ENCODE measurements at places on chromosomes 11 and 22.

GRCh38 chr22:28544431-28544868 is 135.2 kb downstream of the TTC28 start:
- no peak for DNase-seq

- DNase-seq = no peak
These were observed 60.2 kb downstream of the PDE2A start for GRCh38 chr11:72613977-72614376.

DNA sequence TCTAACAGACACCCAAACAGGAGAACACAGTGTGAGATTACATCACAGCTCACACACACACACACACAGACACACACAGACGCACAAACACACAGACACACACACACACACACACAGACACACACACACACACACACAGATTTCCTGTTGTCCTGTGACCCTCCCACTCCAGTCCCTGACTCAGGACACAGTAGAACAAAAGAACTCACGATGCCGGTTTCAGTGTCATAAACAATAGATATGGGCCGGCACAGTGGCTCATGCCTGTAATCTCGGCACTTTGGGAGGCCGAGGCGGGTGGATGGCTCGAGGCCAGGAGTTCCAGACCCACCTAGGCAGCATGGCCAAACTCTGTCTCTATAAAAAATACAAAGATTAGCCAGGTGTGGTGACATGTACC is 13.8 kb upstream of the KAT5 start:
- DNase-seq = no peak

- DNase-seq = no peak
These were observed 14.3 kb downstream of the PACSIN2 start for GRCh38 chr22:43000441-43001175.

DNA sequence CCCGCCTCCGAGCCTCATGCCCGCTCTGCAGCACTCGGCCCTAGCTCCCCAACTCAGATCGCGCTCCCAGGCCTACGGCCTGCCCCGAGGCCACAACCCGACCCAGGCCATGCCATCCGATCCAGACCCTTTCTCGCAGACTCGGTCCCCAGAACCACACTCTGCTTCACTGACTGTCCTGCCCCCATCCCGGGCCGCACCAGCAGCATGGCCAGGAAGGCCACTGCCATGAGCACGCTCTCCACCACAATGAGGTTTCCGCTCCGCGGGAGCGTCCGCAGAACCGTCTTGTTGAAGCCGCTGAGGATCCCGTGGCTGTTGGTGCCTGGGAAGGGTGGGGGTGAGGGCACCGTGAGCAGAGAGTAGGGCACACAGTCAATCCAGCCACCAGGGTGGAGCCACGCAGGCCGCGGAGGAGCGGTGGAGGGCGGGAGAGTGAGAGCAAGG is 6.4 kb downstream of the UNC93B1 start:
- DNase-seq = peak; percentile 25

GRCh38 chr11:33434294-33434693 is 177.1 kb downstream of the HIPK3 start:
- DNase-seq = no peak

GRCh38 chr11:78419327-78419726 is 1.7 kb upstream of the GAB2 start:
- peak; percentile 94 for DNase-seq

DNA sequence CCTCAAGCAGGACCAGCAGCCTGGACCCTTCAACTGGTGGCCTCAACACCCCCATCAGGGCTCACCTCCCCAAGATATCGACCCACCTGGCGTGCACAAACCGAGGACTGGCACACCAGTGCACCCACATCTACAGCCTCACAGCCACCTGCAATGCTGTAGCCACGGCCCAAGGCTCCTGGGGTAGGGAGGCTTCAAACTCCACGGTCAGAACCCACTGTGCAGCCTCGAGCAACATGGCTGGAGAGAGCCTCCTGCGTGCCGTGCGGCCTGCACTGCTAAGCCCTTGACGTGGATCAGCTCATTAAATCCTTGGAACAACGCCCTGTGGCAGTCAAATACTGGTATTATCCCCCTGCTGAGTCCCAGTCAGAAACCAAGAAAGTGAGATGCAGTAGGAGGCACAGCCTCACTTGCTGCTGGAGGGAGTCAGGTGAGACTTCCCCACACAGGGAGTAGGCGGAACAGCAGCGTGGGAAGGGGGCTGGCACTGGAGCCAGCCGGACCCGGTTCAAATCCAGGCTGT is 4.6 kb downstream of the CARD10 start:
- peak; percentile 49 for DNase-seq

DNA sequence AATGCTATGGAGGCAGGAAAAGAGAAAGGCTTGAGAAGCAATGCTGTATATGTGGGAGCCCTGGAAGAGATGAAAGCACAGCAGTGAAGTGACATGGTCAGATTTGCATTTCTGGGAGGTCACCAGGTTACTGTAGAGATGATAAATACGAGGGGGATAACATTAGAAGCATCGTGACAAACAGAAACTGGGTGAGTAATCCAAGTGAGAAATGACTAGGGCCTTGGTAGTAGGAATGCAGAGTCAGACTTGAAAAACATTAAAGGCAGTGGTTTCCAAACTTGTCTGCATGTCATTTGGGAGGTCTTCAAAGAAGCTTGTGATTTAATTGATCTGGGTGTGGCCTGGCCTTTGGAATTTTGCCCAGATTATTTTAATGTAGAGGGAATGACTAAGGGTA is 43.9 kb downstream of the CCDC34 start:
- peak; percentile 66 for DNase-seq

DNA sequence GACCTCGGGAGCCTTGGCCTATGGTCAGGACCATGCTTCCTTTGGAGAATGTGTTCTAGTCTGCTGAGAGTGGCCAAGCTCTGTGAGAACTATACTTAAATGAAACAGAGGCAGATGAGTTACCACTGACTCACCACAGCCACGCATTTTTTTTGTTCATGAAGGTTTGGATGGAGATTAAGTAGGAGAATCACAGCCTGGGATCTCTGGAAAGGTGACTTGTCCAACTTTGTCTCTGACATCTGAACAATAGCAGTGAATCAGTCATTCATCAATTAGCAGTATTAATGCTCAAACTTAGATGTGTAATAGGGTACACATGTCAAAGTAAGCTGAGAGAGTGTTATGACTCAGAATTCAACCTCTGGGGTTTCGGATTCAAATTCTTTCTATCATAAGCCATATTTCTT is 100.7 kb upstream of the ANO3 start:
- peak; percentile 75 for DNase-seq

- no peak for DNase-seq
These were observed 545.2 kb upstream of the CADM1 start for GRCh38 chr11:116049383-116049782.

DNA sequence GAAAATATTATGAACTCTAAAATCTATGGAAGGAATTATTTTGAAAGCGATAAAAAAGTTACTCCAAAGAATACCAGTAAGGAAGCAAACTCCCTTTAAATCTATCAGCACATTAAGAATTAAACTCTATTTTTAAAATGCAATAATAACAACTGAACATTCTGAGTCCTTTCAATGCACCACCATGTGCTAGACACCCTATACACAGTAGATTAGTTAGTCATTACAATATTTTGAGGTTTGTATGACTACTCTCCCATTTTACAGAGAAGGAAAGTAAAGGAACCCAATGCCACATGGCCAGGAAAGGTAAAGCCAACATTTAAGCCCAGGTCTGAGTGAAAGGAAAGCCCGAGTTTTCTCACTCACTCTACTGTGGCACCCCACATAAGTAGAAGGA is 17.7 kb downstream of the JAML start:
- no peak for DNase-seq

- peak; percentile 38 for DNase-seq
These were observed 406.8 kb downstream of the SHANK2 start for GRCh38 chr11:70845591-70846041.

DNA sequence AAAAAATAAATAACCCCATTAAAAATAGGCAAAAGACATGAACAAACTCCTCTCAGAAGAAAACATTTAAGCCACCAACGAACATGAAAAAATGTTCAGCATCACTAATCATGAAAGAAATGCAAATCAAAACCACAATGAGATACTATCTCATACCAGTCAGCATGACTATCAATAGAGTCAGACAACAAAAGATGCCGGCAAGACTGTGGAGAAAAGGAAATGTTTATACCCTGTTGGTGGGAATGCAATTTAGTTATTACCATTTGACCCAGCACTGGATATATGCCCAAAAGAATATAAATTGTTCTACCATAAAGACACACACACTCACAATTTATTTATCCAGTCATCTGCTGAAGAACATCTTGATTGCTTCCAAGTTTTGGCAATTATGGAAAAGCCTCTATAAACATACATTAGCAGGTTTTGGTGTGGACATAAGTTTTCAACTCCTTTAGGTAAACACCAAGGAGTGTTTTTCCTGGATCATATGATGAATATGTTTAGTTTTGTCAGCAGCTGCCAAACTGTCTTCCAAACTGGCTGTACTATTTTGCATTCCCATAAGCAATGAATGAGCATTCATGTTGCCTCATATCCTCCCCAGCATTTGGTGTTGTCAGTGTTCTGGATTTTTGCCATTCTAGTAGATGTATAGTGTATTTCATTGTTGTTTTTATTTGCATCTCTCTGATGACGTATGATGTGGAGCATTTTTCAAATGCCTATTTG is 28.0 kb downstream of the OR8D1 start:
- no peak for DNase-seq

GRCh38 chr22:43240614-43241013 is 53.7 kb upstream of the TTLL12 start:
- no peak for DNase-seq

DNA sequence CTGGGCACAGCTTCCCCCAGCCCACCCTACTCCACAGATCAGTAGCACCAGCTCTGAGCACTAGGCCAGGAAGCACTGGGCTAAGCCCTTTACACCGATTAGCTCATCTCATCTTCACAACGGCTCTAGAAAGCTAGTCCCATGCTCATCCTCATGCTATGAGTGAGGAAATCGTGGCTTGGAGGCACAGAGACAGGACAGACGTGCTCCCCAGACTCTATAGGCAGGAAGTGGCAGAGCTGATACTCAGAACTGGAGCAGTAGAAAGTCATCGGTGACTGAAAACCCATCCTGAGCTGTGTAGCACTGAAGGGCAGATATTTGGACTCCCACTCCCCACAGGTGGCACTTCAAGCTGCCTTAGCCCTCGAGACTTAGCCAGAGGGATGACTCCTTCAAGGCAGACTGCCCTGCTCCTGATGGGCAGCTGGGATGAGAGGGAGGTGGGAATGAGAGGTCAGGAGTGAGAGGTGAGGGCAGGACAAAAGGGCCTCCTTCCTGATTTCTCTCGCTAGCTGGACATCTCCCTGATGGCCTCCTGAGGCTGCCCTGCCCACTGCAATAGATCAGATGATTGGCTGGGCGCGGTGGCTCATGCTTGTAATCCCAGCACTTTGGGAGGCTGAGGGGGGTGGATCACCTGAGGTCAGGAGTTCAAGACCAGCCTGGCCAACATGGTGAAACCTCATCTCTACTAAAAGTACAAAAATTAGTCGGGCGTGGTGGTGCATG is 9.7 kb downstream of the CD5 start:
- peak; percentile 67 for DNase-seq

DNA sequence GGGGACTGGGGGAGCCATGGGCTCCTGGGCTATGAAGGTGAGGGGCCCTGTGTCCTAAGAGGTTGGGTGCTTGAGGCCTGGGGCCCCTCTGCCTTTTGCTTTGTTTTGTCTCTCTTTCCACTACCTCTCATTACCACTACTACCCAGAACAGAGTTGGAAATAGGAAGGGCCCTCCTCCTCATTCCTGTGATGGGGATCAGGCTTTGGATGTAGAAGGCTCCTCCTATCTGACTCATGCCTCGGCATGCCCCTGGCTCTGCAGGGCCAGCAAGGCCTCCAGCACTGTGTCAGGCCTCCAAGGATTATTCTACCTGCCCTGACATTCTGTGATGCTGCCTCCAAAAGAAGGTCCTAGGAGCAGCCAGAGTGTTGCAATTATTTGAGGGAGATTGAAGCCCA is 766 bp downstream of the IZUMO1R start:
- DNase-seq = peak; percentile 80

GRCh38 chr22:25919452-25919851 is 177.5 kb downstream of the MYO18B start:
- no peak for DNase-seq

DNA sequence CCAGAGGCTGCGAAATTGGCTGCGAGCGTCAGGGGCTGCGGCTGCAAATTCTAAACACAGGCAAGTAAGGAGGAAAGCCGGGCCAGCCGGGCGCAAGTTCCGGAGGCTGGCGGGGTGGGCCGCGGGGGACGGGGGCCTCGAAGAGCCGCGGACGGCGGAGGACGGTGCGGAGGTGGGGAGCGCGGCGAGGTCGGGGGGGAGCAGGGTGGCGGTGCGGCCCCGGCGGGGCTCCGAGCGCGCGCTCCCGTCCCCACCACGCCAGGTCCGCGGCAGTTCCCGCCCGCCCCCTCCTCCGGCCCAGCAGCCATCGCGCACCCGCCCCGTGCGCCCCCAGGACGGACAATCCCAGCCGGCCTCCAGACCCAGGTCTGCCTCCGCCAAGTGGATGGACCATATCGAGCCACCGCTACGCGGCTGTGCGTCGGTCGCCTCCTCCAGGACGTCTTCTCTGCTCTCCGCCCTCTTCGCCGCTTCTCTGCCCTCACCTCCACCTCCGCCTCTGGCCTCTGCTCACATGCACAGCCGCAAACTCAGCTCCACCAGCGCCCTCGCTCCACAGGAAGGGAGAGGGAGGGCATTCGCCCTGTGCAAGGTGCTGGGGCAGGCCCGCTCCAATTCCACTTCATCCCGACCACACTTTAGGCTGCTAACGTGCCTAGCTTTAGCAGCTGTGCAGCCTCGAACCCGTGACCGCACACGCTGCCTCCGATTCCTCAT is 7.2 kb downstream of the ELFN2 start:
- peak; percentile 91 for DNase-seq

- no peak for DNase-seq
These were observed 43.2 kb downstream of the SLCO2B1 start for GRCh38 chr11:75194147-75194546.

DNA sequence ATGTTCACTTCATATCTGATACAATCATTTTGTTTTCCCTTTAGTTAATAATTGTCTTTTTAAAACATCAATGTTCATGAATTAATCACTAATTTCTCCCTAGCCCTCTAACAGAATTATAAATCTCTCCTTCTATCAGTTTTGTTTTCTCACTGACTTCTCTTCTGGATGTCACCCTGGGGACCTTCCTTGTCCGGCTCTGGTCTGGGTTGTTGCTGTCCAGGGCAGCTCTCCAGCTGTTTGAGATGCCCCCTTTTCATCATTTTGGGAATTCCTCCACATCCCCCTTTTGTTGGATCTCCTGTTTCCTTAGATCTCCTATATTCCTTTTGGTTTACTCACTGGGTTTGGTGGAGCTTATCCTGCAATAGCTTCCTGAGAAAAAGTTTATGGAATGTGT is 35.6 kb upstream of the PSMA1 start:
- no peak for DNase-seq

GRCh38 chr11:128098781-128099180 is 488.6 kb downstream of the ETS1 start:
- DNase-seq = no peak

Measured in osteoblast (primary cell).